OCI-M1 (cell line): ENCODE measurements at places on chromosomes 11 and 22.
A peak's percentile ranks its signal among the peaks of the same experiment; 100 is the strongest.

DNA sequence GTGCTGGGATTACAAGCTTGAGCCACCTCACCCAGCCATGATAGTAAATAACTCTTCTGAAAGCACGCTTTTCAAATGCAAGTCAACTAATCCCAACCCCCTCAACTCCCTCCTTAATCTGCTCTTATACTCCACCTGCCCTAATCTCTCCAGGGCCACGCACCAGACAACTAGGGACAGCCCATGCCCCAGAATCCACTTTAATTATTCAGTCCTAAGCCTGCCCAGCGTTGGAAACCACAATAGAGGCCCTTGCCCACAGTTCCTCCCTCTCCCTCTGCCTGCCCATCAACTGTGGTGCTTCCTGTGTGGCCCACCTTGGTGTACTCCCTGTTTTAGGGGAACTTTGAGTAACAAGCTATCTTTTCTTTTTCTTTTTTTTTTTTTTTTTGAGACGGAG, 2.7 kb upstream of the VPREB3 start:
- DNase-seq, result no peak

DNA sequence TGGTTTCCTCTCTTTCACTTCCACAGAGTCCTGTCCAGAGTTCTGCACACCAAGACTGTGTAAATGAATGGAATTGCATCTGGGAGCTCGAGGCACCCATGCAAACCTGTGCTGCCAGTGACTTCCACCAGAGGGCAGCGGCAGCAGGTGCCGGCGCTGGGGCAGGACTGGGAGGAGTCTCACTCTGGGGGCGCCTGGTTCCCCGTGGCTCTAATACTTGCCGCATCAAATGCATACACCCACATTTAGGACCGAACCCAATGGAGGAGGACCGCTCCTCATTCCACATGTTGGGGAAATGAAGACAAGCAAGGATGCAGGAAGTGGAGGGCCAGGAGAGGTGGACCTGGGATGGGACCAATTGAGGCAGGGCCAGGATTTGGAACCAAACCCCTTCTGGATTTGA, 1.1 kb upstream of the CD6 start:
- DNase-seq, result peak; percentile 68

GRCh38 chr22:48097723-48098122, 1335.3 kb downstream of the TBC1D22A start:
- DNase-seq, result no peak

DNA sequence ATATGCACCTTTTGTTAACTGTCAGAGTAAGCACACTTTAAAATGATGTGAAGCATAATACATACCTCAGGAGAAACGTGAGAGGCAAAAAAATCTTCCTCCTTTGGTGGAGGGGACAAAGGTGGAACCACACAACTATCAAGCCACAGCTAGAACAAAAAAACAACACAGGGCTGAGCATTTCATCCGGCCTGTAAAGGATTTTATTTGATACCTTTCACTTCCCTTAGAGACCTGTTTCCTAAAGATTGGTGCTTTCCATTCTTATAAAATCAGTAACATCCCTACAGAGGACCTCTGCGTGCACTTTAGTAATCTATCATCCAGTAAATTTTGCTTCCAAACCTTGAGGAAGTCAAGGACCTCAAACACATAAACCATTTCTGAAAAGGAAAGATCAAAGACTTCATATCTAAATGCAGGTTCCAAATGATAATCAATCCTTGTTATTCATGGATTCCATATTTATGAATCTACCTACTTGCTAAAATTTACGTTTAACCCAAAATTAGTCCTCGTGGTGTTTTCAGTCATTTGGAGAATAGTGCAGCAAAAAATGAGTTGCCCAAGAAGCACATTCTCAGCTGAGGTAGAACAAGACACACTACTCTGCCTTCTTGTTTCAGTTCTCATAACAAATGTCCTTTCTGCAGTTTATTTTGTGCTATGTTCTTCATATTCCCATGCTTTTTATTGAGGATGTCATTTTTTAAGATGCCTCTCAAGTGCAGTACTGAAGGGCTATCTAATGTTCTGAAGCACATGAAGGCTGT, 22.7 kb downstream of the ARFGAP3 start:
- no peak for DNase-seq

DNA sequence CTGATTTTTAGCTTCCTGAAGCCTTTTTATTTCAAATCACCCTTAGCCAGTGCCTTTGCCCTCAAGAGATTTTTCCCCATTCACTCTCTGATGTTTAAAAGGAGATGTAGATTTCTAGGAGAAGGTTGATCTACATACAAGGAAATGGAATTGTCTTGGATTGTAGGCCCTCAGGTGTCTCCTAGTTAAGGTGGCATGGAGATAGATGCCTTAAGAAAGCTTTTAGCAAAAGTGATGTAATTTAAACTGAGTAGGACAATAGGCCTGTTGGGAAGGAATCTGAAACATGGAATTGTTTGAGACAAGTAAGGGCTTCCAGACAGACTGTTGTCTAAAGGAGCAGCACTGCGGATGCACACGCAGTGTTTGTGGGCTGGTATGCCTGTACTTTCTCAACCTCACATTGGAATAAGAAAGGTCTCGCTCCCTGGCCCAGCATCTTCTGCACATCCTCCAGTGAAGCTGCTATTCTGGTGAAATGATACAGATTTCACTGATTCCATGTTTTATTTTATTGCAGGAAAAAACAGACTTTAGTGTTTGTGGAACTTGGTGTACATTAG, 69.8 kb upstream of the SLC25A18 start:
- DNase-seq, result no peak

GRCh38 chr22:27153386-27153785, 496.0 kb downstream of the MIAT start:
- DNase-seq, result no peak

DNA sequence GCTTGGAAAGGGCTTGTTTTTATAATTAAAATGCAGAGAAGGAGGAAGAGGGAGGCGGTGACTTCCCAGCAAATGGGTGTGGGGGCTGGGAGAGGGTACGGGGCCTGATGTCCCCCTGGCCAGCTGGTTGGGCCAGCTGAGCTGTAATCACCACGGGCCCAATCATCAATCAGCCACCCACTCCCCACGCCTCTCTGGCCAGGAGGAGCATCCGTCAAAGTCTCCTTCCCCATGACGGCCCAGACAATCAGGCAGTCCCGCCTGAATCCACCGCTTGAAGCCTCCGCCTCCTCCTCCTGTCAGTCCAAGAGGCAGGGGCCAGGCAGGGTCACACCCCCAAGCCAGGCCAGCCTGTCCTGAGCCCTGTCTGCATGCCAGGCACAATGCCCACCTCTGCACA, 13.3 kb upstream of the CABP7 start:
- no peak for DNase-seq

GRCh38 chr11:65382804-65383368, 440 bp upstream of the SLC25A45 start:
- DNase-seq, result peak; percentile 40

DNA sequence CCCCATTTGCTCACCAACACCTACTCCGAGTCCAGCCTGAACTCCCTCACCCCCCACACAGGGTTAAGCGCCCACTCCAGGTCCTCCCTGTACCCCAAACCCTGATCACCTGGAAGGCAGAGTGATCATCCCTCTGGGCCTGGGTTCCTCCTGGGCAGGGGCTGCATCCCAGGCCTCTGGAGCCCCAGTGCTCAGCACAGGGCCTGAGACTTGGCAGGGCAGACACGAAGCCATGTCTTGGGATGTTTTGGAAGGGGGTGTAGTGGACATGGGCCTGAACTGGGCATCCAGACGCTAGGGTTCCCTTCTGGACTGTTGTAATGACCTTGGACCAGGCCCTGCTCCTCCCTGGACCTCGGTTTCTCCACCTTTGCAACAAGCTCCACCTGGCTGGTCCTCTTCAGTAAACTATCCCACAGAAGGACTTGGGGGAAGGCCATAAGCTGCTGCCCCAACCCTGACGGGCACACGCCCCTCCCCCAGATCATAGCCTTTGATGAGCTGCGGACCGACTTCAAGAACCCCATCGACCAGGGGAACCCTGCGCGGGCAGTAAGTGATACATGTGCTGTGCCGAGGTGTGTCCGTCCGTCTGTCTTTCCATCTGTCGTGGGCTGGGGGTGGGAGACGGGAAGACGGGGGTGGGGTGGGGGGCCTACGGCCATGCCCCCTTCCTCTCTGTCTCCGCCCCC, 3.9 kb downstream of the CNIH2 start:
- no peak for DNase-seq

DNA sequence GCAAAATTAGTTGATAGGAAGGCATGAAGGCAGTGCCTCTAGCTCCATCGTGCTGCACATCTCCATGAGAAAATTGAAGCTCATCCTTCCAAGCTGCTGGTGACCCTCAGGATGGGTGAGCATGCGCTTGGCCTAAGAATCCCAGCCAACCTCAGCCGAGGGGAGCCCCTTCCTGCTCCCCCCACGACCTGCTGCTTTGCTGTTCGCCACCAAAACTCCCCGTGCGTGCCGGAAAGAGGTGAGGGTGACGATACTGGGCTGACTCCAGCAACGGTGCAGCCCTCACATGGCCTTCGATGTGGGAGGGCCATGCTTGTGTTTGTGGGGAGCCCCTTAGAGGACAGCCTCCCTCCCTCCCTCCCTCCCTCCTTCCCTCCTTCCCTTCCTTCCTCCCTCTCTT, 660.9 kb downstream of the BRD1 start:
- DNase-seq, result no peak

- no peak for DNase-seq
These were observed 30.6 kb downstream of the PRCP start for GRCh38 chr11:82869657-82870056.

DNA sequence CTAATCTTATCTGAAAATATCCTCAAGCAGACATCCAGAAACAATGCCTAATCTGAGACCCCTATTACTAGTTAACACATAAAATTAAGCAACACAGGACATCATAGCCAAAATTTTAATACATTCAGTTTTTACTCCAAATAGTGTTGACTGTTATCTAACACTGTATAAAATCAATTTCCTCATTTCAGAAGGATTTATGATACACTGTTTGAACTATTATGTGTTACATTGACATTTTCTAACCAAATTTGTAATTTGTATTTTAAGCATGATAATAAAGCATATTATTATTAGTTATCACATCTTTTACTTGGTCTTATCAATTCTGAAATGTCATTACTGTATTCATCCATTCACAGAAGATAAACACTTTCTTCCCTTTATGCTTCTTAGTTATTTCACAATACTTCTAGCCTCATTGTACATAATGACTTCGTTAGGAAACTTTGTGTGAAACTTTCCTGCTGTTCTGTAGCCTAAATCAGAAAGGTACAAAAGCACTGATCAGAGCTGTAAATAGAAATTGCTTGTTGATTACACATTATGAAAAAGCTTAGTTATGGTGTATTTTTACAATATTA, 1248.9 kb downstream of the JRKL start:
- no peak for DNase-seq

- no peak for DNase-seq
These were observed 3898.2 kb upstream of the OR11H1 start for GRCh38 chr22:11629661-11630385.
